Stimulated activated CD8-positive, alpha-beta memory T cell treated with anti-CD3 and anti-CD28 coated beads, Interleukin-7, amount 100 ng/mL, for 24 hours (primary cell): ENCODE measurements at places on chromosomes 7 and 10.

DNA sequence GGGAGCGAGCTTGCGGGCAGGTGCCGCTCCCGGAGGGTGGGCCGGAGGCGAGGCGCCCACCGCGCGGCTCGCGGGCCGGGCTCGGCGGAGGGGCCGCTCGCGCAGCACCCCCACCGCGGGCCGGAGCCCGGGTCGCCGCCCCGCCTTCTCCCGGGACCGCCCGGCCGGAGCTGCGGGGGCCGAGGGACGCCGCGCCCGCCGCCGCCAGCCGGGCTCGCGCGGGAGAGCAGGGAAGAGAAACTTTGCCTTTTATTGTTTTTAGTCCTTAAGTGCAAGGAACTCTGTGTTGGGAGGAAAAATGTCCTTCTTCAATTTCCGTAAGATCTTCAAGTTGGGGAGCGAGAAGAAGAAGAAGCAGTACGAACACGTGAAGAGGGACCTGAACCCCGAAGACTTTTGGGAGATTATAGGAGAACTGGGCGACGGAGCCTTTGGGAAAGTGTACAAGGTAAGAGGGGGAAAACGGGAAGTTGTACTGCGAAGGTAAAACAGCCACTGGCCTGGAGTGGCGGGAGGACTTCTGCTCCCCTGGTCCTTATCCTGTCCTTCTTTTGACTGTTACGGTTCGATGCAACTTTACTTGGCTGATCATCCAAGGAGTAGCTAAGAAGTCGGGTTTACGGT, 620 bp downstream of the SLK start:
- no peak for DNase-seq

GRCh38 chr7:5595545-5596045, 172.0 kb upstream of the TNRC18 start:
- no peak for DNase-seq

GRCh38 chr7:90756366-90756765, 160.2 kb downstream of the CDK14 start:
- no peak for DNase-seq

DNA sequence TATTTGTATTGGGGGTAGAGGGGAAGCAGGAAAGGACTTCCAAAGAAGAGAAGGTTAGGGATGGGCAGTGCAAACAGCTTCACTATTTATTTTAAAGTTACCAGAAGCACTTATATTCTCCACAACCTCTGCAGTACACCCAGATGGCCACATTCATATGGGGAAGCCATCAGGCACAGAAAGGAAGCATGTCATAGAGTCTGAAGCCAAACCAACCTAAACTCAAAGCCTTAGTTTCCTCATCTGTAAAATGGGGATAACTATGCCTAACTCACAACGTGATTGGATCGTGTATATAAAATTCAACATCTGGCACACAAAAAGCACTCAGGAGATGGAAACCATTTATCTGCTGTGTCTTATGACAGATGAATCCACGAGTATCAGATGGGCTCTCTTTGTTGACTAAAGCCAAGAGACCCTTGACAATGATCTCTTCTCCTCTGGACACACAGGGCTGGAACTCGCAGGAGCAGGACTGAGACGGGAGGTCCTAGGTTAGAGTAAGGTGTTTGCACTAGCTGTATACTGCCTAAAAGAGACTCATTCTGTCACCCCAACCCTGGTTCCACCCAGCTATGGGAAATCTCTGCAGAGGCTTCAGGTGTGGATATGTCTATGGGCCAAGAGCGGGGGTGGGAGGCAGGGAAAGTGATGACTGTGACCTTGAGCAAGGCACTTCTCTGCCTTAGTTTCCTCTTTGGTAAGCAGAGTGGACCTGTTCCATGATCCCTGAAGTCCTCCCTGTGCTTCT, 1.8 kb downstream of the KIAA1549 start:
- DNase-seq, result no peak
